ENCODE measurements at places on chromosomes 13 and 19.
A peak's percentile ranks its signal among the peaks of the same experiment; 100 is the strongest.

- no peak for DNase-seq
These were observed 156.5 kb upstream of the TSC22D1 start for GRCh38 chr13:44732503-44733098.

GRCh38 chr13:103859952-103860351, 793.7 kb upstream of the SLC10A2 start:
- no peak for DNase-seq

DNA sequence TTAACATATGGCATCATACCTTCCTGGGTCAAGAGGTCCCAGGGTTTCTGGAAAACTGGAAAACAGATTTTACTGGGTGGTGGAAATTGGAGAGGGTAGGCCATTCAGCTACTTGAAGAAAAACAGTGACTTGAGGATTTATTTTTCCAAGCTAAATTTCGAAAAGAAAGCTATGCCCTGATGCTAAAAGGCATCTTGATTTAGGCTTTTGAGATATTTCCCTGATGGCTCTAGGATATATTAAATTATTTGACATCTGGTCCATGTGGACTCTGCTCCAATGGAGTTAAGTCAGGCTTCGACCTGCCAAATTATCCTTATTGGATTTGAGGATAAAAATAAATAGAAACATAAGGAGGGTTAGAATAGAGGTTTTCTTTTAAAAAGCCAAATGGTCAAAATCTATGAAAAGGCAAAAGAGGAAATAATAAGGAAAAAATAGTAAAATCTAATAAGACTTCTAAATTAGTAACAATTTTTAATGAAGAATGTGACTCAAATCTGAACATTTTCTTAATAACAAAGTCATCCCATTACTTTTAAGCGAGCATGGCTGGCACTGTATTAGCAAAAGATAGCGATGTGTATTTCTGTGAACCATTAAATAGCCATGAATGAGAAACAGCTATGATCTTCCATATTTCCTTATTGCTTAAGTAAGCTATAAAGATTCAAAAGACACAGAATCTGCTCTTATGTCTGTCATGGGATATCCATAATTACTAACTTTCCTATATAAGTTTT, 190.0 kb upstream of the MIR17HG start:
- no peak for DNase-seq

- no peak for DNase-seq
These were observed 766 bp downstream of the LRRC25 start for GRCh38 chr19:18396471-18397241.

- DNase-seq, result no peak
These were observed at the start of gene RUBCNL for GRCh38 chr13:46387064-46387851. RUBCNL (minus strand) TSS chr13:46387252; CDS start chr13:46372475, 14,777 bp downstream.

DNA sequence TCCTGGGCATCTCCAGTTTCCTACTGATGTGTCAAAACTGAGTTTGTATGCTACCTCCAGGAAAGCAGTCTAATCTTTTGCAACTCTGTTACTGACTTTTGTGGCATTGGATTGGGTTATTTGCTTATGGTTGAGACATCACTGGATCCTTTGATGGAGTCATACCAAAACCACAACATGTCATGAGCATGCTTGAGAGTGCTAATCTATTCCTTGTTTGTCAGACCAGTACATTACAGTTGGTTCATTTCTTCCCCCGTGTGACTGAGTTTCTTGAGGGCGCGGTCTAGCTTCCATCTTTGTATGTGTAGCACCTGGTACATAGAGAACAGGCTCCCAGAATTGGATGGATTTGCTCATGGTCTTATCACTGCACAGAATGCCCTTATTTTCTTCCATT, 43.2 kb downstream of the SUGT1 start:
- peak; percentile 7 for DNase-seq

- DNase-seq, result no peak
These were observed 9.8 kb downstream of the ZNF526 start for GRCh38 chr19:42229855-42230351.

DNA sequence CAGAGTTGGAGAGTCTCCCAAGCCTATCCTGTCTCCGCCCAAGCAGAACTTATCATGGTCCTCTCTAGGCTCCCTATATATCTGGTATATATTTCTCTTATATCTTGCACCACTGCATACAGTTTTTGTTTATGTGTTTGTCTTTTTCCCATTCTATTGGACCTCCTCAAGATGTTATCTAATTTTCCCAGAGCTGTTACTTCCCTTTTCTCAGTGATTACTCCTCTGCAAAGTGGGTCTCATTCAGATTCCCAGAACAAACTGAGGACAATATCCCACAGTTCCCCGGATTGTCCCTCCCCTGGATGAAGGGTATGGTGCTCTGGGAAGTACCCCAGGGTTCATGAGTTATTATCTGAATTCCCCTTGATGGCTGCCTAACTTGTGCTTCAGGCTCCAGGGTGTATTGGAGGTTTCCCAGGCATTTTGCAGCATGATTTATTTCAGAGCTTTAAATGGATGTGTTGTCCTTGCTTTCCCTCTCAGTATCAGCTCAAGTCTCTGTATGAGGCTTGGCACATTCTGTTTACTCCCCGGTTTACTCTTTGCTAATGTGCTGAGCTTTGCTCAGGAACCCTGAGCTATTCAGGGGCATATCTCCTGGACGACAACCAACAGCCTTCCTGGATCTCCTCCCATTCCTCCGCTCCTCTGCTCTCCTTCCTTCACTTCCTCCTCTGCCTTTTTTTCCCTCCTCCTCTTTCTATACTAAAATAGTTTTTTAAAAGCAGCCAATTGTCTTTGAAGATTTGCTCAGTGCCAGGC, 329.3 kb downstream of the SPRY2 start:
- no peak for DNase-seq

DNA sequence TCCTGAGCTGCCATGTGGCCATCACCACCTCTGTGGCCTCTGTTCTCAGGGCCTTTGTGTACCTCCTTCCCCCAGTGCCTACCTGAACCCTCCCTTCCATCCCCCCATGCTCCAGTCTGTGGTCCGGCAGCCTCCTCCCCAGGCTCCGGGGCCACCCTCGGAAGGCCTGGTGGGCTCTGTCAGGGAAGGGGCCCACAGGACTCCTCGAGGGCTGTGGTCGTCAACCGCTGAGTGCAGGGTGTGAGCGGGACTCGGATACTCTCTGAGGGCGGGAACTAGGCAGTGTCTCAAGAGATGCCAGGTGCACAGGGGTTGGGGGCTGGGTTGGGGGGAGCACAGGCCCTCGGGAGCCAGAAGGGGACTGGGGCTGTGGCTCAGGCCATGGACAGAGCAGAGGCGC, 3.9 kb downstream of the MAP2K7 start:
- no peak for DNase-seq

DNA sequence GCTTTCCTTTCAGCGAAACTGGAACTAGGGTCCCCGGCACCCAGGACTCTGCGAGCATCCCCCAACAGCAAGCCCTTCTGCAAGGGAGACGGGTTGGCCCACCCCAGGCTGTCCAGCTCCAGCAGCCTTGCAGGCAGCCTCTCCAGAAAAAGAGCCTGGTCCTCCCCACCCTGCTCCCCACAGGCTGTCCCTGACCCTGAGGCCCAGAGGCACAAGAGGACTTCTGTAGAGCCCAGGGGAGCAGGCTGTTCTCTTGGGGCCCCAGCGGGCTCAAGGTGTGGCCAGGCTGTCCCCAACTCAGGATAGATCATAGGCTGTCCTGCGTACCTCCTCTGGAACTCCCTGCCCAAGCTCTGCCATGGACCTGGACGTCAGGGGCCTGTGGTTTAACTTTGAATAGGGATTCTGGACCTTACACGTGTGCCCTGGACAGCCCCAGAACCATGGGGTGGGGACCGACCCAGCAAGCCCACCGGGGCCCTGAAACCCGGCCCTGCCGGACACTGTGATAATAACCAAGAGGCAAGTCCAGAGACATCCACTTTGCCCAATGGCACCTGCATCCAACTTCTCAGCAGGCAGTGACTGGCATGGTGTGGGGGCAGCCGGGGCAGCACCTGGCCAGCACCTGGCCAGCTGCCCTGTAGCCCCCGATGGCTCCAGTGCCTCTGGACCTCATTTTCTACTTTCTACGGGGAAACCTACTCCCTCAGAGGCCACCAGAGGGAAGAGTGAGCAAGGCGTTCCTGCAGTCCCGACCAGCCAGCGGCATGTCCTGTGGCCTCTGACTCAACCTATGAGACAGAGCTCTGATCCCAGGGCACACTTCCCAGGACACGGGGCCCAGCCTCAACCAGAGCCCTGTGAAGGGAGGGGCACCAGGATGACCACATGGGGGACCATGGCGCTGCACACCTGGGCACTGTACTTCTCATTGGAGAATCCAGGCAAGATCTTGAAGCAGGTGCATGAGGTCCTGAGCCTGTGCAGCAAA, 50.9 kb upstream of the TPM4 start:
- peak; percentile 61 for DNase-seq

- no peak for DNase-seq
These were observed 7.1 kb downstream of the ARHGEF18 start for GRCh38 chr19:7355871-7356270.

DNA sequence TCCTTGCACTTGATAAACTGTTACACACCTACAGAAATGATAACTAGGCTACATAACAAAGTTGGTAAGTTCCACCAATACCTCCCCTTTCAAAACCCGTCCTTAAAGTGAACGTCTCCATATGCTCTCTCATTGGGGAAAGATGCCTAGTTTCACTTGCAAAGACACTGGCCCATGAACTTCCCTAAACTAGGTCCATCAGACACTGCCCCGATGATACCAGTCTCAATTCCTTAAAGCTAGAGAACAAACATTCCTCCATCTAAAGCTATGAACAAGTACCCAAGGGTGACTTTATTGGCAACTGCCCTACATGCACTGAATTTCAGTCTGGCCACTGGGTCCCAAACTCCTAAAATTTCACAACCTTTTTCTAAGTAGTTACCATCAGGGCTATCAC, 39.9 kb downstream of the FOXO1 start:
- DNase-seq, result no peak

DNA sequence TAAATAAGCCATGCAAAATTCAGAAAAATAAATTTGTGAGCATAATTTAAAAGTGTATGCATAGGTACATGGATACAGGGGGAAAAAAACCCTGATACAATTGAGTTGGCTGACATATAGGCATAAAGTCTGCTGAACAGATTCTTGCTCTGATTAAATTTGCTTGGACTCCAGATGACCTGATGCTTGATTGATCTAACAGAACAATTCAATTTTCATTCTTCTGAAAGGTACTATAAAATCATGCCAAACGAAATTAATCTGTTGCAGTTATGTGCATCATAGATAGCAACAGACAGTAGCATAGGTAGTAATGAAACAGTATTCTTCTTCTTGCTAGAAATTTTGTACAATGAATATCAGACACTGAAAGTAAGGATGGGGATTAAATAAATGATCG, 578.2 kb upstream of the SLITRK6 start:
- no peak for DNase-seq

GRCh38 chr13:20350382-20350763, 118.3 kb upstream of the GJB6 start:
- no peak for DNase-seq

DNA sequence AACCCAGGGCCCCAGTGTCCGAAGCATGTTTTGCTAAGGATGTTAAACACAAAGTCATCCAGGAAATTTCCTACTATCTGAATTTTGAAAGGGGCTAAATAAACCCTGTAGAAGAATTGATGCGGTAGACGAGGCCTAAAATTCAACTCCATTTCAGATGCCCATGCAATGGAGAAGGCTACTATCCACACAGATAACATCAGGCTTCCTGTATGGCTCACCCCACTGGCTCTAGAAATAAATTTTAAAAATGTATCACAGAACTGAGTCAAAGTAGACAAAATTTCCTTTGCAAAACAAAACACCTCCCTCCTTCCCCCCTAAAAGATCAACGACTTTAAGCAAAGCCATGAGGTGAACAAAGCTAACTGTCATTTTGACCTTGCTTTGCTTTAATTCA, 188.4 kb downstream of the ABCC4 start:
- DNase-seq, result no peak

GRCh38 chr19:13742756-13743155, 21.6 kb upstream of the MRI1 start:
- no peak for DNase-seq
